ENCODE measurements at places on chromosomes 6 and 20.

DNA sequence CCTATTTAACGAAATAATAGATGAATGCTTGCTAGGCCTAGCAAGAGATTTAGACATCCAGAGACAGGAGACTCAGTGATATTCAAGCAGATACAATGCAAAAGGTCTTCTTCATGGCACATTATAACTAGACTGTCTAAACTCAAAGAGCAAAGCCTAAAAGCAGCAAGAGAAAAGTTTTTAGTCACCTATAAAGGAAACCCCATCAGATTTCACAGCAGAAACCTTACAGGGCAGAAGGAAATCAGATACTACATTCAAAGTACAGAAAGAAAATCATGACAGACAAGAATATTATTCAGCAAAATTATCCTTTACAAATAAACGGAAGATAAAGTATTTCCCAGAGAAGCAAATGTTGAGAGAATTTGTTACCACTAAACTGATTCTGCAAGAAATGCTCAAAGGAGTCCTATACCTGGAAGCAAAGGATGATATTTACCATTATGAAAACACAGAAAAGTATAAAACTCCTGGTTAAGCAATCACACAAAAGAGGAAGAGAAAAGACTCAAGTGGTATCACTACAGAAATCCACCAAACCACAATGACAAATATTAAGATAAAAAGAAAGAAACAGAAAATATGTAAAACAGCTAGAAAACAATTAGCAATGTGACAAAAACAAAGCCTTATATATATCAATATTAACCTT, 333.7 kb downstream of the MEI4 start:
- no peak for DNase-seq

- peak; percentile 19 for DNase-seq
These were observed 102.1 kb downstream of the DLGAP4 start for GRCh38 chr20:36408219-36408618.

- no peak for DNase-seq
These were observed 16.5 kb upstream of the TMEM30A start for GRCh38 chr6:75301088-75301487.

- peak; percentile 54 for DNase-seq
These were observed 102.1 kb upstream of the TMEM181 start for GRCh38 chr6:158457616-158458278.

GRCh38 chr6:35648203-35648602, 40.5 kb downstream of the FKBP5 start:
- no peak for DNase-seq

DNA sequence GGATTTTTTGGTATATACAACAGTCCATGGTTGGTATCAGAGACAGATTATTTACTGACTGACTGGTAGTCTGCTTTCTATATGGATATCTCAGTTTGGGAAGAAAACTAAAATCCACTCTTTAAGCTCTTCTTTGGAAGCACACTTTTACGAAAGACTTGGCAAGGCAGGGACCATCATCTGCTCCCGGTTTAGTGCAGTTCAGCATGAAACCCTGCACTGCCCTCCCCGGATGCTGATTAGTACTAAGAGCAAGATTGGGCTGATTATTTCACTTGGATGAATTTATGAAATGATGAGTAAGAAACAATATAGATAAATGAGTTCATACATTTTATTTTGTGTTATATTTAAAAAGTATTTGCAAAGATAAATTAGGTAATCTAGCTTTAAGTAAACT, 56.3 kb downstream of the RGS17 start:
- no peak for DNase-seq

- no peak for DNase-seq
These were observed 4.4 kb upstream of the COL19A1 start for GRCh38 chr6:69861986-69862385.

- DNase-seq: no peak
These were observed 168.4 kb downstream of the DOK5 start for GRCh38 chr20:54643761-54644160.

GRCh38 chr6:16205377-16206144, 32.8 kb upstream of the GMPR start:
- DNase-seq: peak; percentile 60

GRCh38 chr6:42136508-42137193, 5.8 kb downstream of the C6orf132 start:
- DNase-seq: peak; percentile 70

DNA sequence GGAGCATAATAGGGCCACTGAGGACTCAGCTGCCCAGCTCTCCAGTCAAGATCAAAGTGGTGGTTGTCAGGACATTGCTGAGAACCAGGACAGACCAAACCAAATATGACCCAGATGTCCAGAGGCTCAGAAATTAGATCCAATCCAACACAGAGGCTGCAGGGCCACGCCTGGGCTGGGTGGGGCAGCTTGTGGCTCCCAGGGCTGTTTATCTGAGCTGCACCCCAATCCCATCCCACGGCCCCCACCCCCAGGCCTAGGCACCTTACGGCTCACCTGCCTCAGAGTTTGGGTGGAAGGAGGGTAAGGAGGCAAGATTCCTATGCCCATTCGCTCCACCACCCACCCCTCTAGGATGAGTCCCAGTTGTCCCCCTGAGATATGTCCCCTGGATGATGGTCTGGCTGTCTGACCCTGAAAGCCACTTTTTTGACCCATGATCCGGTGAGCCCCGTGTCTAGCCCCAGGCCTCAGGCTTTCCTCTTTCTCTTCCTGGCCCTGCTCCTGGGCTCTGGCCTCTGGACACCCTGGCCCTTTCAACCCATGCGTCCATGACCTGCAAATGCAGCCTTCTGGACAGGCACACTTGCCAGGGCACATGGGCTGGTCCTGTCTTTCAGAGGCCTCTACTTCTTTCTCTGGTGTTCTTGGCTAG, 40.0 kb downstream of the CPXM1 start:
- no peak for DNase-seq

- no peak for DNase-seq
These were observed 173.5 kb downstream of the DLL1 start for GRCh38 chr6:170117111-170117972.

GRCh38 chr20:1282966-1283365, 16.9 kb downstream of the SNPH start:
- no peak for DNase-seq

DNA sequence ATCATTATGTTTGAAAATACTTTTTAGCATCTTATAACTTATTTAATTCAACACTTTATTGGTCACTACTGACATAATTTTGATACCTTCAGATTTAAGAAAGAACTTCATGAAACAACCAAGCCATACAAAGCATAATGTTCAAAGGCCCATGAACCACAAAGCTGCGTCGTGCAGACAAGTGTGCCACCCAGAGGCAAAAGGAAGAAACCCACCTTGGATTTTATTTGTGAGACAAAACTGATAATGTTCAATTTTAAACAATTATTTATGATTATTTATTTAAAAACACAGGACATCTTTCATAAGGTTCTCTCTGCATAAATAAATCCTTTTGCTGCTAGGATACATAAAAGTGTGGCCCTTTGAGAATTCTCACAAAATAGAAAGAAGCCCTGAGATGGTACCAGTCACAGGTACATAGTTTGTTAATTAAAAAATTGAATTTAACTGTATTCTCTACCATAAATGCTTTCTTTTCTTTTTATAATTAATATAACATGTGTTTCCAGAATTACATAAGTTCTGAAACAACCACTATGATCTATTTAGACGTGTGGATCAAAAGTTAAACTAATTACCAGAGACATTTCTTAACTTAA, 143.7 kb downstream of the RALGAPA2 start:
- DNase-seq: peak; percentile 56

- DNase-seq: no peak
These were observed 156.5 kb downstream of the CDK19 start for GRCh38 chr6:110658631-110659211.

GRCh38 chr6:84065693-84066290, 32.2 kb downstream of the MRAP2 start:
- DNase-seq: peak; percentile 32

DNA sequence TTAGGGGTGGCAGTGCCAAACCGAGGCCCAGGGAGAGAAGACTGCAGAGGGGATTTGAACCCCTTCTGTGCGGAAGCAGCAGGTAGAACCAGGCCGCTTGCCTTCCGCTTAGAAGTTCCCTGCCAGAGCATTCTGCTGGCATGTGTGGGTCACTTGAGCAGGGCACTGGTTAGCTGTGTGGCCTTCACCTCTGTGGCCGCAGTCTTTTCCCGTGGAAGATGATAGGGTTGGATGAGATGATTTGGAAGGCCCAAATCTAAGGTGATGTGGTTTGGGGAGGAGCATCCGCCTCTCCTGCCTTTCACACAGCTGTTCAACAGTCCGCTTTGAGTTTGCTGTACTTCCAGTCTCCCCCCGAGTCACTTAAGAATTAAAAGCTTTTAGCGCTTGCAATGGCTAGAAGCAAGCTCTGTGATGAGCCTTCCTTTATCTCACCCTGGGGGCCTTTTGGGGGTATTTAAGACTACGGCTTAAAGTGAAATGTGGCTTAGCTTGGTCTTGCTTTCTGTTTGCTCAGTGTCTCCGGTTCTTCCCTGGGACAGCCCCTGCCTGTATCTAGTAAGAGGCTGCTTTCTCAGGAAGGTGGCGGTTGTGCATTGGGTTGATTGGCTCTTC, 743 bp downstream of the CMTR1 start:
- DNase-seq: no peak

- DNase-seq: peak; percentile 44
These were observed 18.9 kb upstream of the DSN1 start for GRCh38 chr20:36792422-36792821.

DNA sequence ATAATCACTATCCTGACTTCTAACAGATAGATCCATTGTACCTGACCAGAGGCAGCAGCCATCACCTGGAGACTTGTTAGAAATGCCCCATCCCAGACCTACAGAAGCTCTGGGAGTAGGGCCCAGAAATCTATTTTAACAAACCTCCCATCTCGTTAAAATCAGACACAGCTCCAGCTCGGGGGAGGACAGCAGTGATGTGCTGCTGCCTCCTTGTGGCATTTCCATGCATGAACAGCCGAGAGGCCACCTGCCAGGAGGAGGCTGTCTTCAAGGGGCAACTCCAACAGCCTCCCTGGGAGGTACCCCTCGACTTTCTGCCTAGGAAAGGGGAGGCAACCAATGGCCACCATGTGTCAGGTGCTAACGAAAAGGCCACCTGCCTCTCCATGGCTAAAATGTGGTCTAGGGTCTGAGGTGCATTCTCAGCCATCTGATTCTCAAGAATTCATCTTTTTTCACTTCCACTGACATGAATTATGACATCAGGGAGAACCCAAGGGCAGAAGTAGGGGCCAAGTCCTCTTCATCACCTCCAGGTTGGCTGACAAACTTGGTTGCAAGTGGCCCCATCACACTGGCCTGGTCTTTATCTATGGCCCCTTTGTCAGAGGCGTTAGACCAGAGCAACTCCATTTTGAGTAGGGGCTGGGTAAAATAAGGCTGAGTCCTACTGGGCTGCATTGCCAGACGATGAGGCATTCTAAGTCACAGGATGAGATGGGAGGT, 12.2 kb upstream of the KCNK15 start:
- DNase-seq: peak; percentile 53

- no peak for DNase-seq
These were observed 131.5 kb downstream of the INSM1 start for GRCh38 chr20:20499439-20499838.

DNA sequence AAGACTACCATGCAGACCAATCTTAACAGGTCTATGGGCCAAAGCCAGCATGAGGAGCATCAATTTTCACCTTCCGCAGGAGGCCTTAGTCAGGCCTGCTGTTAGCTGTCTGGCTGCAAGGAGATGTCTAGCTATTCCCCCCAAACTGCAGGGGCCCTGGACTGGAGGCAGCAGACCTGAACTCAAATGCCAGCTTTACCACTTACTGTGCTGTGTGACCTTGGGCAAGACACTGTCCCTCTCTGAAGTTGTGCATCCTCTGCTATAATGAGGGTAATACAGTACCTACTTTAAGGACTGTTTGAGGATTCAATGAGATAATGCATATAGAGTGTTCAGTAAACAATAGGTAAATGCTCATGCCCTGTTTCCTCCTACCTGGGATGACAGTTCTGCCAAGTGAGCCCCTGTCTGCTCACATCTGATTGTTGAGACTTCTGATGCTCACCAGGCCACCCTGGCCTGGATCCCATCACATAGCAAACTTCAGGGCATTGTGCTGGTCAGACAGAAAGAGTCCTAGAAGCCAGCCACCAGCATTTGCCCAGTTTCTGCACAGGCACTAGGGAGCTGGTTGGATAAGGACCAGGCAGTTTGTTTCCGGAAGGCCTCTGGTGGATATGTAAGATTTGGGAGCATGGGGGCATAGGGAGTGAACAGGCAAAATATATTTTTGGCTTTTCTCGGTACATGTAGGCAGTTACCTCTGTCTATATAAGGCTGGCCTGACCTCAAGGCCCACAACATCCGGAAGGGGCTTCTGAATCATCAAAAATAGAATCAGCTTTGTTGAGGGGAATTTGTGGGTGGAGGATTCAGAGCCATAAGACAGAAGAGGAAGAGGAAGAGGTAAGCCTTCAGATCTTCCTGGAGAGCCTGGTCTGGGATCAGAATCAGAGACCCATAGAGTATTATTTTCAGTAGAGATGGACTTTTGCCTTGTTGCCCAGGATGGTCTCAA, 2.3 kb upstream of the OCSTAMP start:
- DNase-seq: no peak

- peak; percentile 35 for DNase-seq
These were observed 99.3 kb downstream of the LRRC1 start for GRCh38 chr6:53894091-53894490.

DNA sequence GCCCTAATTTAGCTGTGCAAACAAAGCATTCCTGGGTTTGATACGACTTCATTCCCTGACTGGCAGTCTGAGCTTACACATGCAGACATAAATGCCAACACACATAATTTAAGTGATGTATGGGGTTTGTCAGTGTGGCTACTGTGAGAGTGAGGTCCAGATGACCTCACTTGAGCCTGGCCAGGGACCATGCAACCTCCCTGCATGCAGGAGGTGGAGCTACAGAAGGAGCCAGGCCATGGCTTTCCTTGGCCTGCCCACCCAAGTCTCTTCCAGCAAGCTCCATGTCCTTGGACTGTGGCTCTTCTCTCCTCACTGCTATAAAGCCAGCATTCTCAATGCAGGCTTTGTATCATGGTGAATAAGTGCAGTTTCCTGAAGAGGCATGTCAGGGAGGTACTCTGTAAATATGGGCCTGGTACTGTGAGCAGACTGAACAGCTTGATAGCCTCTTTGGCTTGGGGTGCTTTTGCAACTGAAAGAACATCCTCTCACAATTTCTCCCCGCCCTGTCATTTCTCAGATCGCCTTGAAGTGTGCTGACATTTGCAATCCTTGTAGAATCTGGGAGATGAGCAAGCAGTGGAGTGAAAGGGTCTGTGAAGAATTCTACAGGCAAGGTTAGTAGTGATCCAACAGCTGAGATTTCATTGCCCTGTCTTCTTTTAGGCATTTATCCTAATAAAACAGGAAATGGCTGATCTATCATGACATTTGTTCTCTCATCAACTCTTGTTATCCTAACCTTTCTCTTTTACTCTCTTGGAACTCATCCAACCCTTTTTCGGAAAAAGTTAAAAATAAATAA, 69.2 kb downstream of the MTFR2 start:
- no peak for DNase-seq

GRCh38 chr6:111759836-111760785, 113.1 kb downstream of the FYN start:
- peak; percentile 77 for DNase-seq

Data from HCEC 1CT (cell line).